GM23248 (cell line): ENCODE measurements at places on chromosomes 7 and 10. TPM values are rescaled to one million over a fixed set of nuclear protein-coding genes. Genes with fewer than 3 reads are reported as not detected.

Gene CD36
- total RNA-seq = 1.3 TPM in 1 of 2 replicates, not detected in the other

Gene WEE2
- total RNA-seq = not detected in 2 replicates

Gene CYP26C1
- total RNA-seq = not detected in 2 replicates

Gene SPDYE6
- not detected in 2 replicates for total RNA-seq
